ENCODE measurements at places on chromosomes 11 and 22.

DNA sequence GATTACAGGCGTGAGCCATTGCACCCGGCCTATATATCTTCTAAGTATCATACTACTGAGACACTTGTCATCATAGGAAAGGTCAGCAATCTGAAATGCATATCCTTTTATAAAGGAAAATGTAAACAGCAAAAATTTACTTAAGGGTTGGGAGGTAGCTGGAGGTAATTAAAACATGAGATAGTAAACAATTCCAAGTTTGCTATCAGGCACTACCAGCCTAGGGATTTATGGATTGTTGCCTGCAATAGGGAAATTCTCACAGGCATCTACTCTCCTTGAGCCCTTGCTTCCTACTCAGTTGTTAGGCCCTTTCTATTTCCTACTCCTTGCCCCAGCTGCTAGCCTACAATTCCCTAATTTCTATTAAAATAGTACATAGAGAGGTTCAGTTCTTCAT lies 16.1 kb downstream of the PGR start:
- no peak for DNase-seq

DNA sequence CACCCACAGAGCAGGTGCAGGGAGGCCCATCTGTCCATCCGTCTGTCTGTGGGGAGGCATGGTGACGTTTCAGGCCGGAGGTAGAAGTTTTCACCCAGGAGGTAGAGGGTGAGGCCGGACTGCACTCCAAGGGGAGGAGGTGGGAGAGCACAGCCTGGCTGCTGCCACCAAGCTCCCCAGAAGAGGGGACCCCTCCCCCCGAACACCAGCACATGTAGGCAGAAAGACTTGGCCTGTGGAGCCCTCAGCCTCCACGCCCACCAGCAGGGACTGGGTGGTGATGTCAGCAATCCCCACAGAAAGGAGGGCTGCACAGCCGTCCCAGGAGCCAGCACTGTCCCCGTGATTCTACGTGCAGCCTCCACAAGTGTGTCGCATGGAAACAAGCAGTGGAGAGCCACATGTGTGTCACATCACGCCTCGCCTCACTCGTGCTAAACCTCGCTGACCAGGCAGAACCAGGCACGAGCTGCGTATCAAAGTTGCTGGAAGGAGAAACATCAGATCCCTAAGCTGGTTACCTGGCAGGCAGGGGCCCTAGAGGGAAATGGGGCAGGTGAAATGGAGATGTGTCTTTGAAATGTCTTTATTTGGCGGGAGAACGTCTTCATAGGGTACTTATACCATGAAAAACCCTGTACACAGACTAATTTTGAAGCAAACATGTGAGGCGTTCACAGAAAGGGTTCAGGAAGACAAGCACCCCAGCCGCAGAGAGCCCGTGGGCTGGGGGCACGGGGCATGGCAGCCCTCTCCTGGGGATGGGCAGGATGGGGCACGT lies 49.1 kb downstream of the CDKN1C start:
- no peak for DNase-seq

- DNase-seq: no peak
Measured at GRCh38 chr22:50184902-50185374, 775 bp upstream of the TRABD start.

DNA sequence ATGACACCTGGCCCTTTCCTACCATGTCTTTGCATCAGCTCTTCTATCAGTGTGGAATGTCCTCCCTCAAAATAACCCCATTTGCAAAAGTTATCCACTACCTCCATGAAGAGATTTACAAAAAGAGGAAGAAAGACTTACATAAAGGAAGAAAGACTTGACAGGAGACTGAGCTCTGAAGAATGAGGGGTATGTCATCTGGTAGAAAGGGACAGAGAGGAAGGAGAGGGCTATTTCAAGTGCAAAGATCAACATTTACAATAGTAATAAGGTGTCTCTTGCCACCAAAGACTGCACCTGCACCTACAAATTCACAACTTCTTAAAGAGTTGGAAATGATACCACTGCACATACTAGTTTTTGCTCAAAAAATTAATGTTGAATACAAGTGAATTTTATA lies 18.2 kb downstream of the PAK1 start:
- no peak for DNase-seq

DNA sequence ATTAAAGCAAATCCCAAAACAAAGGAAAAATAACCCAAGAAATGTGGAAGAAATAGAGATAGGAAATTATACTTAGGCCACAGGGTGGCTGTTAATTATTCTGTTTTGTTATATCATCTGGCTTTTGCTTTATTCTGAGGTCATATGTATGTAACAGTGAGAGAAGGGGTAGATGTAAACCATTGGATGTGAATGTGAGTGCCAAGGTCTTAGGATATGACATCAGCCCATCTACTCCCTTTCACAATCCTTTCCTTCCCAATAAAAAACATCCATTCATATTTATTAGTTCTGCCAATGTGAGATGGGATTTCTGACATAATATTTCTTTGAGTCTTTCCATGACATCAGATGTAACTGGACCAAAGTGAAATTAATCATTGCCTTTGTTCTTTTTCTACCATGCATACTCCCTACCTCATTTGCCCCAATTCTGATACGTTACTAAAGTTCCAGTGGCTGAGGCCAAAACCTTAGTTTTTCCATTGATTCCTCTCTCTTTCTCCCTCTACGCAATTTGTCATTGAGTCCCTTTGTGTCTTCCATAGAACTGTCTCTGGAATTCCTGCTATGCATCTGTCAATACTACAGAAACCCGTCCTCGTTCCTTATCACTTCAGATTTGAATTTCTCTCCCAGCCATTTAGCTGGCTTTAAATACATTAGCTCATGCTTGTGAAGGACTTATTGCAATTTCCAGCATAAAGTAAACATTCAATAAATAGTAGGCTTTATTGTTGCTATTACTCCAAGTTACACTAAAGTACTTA lies 170.3 kb downstream of the ARHGAP42 start:
- DNase-seq: no peak

GRCh38 chr11:8717876-8718753 lies 35.5 kb downstream of the RPL27A start:
- DNase-seq: no peak

- DNase-seq: no peak
Measured at GRCh38 chr11:35085531-35086165, 53.3 kb upstream of the CD44 start.

GRCh38 chr11:92790366-92790765 lies 179.1 kb upstream of the MTNR1B start:
- no peak for DNase-seq

- DNase-seq: no peak
Measured at GRCh38 chr11:30992513-30992849, 377.1 kb downstream of the DCDC1 start.

- DNase-seq: no peak
Measured at GRCh38 chr11:75191330-75191717, 40.4 kb downstream of the SLCO2B1 start.

- DNase-seq: no peak
Measured at GRCh38 chr11:123640677-123641494, 13.5 kb downstream of the SCN3B start.

GRCh38 chr11:123480290-123480815 lies 50.3 kb downstream of the GRAMD1B start:
- no peak for DNase-seq

DNA sequence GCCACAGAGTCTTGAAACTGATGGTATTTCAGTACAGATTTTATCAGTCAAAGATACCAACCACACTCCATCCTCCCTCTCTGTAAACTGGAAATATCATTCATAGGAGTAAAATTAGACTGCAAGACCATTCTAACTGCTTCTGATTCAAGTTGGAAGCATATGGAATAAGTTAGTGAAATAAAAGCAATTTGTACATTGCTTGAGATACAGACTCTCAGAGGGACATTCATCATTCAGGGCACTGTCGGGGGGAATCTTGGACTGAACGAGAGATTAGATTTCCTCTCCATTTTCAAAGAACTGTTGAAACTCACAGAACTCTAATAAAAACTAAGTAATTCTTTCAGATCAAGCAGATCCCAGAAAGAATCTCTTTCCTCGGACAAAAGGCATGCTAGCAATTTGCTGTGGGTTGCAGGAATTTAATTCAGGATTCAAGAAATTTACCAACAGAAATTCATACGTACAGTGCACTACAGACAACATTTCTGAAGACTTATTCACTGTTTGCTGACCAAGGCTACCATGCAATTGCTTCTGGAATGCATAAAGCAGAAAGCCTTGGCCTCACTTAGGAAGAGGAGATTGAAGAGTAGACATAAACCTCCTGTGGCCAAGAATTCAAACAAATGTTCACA lies 34.1 kb downstream of the PAMR1 start:
- DNase-seq: no peak

DNA sequence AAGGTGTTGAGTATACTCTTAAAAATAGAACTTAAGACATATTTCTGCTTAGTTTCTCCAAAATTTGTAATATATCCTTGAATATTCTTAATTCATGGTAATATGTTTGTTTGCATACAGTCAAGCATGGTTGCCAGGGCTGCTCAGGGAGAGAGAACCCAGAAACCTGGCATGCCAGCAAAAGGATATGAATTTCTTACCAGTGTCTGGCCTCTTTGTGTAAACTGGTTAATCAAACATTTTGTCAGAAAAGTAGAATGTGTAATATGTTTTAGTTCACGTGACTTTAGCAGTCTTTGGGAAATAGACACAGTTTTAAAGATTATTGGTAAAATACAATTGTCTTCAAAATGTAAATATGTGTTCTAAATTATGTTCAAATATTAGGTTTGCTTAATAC lies 101.6 kb downstream of the AASDHPPT start:
- DNase-seq: no peak

DNA sequence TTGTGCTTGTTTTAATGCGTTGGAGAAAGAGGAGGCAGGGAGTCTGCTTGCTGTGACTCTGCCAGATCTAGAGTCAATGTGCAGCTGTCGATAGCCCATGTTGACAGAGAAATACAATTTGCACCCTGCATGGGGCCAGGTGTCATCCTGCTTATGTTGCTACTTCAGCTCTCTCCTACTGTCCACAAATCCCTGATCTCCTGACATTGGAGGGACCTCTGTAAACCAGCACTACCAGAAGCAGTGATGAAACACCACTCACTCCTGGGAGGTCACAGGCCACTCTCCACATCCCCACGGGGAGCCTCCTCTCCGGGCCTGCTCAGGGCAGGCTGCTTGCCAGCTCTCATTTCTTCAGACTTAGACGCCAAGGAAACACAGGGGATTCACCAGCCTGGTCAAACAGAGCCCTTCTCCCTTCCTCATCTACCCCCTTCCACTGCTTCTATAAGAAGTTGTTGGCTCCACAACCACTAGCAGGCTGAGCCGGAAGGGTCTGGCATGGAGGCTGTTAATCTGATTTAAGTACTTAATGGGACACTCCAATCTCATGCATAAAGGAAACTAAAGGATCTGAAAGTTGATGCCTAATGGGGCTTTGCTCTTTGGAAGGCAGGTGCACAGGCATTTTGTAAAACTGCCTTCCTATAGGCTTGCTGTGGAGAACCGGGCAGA lies 29.9 kb upstream of the CSNK2A3 start:
- no peak for DNase-seq

DNA sequence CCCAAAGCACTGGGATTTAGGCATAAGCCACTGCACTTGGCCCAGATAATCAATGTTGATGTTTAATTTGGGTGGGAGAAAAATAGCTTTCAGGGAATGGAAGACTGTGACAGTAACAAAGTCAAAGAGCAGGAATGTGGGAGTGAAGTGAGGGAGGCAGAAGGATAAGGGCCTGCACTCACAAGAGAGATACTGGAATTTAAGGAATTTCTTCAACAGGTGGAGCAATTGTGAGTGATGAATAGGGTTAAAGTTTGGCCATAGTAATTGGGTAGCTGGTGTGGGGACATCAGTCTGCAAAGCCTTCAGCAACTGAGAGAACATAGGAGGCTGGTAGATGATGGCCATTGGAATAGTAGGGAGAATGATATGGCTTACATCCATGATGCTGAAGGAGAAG lies 8.6 kb upstream of the APBB1 start:
- no peak for DNase-seq

DNA sequence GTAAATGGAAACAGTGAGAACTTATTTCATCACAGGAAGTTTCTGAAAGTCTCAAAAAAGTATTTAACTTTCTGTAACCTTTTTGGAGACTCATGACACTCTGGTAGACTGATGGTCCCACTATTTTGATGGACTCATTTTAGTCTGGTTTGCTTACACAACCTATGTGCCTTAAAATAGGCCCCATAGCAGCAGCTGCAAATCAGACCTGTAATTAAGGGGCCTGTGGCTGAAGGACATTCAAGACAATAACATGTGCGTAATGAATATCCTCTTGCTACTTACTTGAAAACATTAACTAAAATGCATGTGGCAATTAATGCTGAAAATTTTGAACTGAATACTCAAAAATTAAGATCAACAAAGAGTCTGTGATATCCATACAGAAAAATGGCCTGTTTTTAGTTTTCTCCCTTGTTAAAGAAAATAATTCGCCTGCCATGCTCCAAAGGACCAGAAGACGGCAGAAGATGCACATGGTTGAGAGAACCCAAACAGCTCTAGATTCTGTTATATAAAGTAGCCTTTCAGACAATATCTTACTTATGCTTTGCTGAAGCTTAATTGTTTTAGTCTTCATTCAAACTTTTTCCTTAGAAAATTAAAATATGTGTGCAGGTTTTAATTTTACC lies 568.5 kb downstream of the KCNA4 start:
- DNase-seq: no peak

GRCh38 chr11:127890030-127890615 lies 697.2 kb downstream of the ETS1 start:
- DNase-seq: no peak

DNA sequence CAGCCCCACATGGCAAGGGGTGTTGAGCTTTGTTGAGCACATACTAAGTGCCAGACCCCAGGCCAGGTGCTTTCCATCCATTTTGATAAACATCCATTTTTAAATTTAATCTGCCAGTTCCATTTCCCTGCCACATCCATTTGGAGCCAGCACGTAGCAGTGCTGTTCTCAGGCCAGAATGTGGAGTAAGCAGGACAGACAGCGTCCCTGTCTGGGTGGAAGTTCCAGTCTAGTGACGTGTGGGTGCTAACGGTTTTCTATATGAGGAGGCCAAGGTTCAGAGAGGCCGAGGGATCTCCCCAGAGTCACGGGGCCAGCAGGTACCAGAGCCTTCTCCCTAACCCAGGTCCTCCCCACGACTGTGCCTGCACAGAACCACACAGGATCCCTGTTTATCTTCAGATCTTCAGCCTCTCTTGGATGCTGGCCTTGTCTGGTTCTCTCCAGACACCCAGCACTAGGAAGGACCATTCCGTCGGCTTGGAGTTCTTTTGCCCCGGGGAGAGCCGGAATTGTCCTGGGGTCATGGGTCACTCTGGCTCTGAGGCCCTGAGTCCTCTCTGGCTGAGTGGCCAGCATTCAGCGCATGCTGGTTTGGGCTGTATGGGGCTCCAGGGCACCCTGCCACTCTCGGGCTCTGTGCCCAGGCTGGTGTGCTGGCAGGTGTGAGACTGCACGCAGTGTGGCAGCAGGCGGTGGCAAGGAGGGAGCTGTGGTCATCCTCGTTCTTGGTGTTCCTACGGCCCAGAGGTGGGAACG lies 63.6 kb upstream of the PPARA start:
- DNase-seq: no peak

DNA sequence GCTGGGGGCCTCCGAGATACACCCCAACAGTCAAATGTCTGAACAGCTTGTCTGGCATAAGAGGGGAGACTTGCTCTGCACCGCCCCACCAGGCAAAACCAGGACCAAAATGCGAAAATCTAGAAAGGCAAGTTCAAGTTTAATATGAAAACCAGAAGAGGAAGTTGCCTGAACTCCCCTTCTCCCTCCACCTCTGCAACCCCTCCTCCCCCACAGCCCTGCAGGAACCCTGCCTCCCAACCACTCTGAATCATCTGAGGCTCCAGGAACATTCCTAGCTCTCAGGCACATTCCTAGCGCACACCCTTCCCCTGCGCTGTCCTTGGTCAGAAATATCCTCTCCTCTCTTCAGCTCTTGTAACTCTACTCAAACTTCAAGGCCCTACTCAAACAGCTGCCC lies 36.7 kb downstream of the ISX start:
- DNase-seq: no peak
